ENCODE measurements at places on chromosomes 2 and 18.
A peak's percentile ranks its signal among the peaks of the same experiment; 100 is the strongest.

DNA sequence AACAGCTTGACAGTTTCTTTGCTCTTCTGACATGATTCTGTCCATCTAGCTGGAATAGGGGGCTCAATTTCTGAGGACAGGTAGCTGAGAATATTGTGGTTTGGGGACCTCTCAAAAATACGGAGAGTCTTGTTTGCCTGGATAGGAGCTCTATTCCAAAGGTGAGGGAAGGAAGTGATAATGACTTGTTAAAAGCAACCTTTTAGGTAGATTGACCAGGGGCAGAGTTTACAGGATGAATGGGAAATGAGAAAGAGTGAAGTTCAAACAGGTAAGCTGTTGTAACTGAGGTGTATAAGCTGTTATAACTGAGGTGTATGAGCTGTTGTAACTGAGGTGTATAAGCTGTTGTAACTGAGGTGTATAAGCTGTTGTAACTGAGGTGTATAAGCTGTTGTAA is 25.1 kb downstream of the PARD3B start:
- DNase-seq = no peak

GRCh38 chr2:5691985-5692529 is at the start of gene SOX11:
Gene SOX11, plus strand, starts transcription at chr2:5692384. Its CDS starts 338 bp downstream, at chr2:5692722.
- no peak for DNase-seq

DNA sequence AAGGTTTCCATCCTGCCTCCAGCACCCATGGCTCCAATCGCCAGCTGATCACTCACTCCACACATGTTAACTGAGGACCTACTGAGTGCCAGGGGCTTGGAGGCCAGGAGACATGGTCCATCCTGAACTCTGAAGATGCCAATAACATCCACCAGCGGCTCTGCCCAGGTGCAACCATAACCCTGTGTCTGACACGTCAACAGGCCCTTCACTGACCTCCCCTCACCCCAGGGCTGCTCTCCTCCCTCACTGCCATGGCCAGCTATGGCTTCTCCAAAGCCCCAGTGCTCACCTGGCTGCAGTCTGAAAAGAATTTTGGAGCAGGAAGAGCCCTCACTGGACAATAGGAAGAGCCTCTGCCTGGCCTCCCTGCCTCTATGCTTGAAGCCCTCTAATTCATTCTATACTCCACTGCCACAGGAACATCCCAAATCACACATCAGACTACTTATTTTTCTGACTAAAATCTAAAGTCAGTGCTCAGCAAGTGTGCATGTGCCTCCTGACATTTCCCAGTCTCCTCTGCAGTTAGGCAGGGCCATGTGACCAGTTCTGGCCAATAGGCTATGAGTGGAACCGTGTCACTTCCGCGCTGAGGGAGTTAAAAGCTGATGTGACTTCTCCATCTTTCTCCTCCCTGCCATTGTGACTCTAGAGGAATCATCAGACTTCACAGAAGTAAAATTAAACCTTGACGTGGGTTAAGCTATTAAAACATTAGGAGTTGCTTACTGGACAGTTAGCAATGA is 37.2 kb downstream of the ZBTB7C start:
- DNase-seq = no peak

GRCh38 chr18:39624961-39625360 is 2059.4 kb upstream of the CELF4 start:
- no peak for DNase-seq

DNA sequence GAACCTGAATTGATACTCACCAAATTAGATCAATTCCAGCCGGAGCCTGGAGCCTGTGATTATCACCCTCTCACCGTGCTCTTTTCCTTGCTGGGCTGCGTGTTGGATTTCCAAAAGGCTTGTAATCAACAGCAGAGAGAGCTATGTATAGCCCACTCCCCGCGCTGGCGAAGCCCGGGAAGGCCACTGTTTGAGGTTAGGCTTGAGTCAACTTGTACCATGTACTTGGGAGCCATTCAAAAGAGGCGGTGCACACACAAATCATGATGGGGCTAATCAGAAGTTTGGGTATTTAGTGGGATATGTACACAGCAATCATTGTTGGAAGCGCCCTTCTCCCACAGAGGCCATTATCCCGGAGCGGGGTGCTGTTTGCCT is 151.6 kb downstream of the GLI2 start:
- peak; percentile 59 for DNase-seq

- DNase-seq = no peak
Observed at GRCh38 chr2:27072920-27073319, 1.5 kb upstream of the OST4 start.

GRCh38 chr2:179044500-179044899 is 5.4 kb downstream of the CCDC141 start:
- DNase-seq = no peak

DNA sequence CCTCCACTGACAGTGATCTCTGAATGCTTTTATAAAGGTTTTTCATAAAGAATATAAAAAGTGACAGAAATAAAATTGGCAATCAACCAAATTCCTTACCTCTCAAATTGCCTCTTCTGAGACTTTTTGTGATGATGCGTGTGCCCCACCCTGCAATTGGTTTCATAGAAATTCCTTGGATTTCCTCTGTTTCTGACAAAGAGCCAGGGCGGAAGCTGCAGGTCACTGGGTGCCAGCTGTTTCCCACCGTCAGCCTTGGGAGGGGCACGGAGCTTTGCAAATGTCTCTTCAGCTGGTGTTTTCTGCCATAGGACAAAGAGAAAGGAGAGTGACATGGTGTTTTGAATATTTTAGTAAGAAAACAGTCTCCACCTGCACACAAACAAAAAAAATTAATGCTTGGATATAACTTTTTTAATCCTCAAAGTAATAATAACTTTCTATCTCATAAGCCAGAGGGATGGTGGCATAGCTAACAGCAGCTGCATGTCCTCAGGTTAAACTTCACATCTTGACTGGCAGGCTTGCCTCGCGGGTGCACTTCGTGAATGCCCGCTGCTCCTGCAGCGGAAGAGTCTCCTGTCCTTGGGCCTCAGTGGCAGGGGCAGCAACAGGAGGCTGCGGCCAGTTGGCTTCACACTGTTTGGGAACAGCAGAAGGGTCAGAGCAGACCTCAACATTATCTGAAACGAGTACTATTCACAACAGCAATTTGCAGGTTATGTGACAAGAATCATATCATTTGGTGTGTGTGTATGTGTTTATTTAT is 24.7 kb downstream of the AGAP1 start:
- no peak for DNase-seq

DNA sequence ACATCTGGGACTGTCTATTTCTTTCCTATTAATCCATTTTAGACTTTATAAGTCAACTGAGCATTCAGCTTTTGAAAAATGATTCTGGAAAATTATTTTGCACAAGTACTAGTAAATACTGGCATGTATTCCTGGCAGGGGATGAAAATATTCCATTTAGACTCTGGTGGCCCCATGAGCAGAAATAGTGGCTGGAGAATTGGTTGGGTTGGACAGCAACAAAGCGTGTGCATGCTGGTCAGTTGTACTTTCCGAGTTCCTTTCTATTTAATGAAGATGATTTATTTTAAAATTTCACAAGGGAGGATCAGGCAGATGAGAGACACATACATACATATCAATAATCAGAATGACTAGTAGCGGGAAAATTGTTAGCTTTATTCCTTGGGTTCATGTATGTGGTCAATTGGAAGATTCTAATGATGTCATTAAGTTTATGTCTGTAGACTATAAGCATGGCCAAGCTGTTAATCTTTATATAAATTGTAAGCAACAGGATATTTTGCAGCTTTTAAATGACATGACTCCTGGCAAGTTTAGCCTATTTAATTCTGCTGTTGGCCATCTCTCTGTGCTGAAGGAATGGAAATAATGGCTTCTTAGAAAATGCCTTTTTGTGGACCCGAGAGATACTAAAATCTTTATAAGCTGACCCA is 541.6 kb downstream of the SLC4A3 start:
- DNase-seq = no peak

- no peak for DNase-seq
Observed at GRCh38 chr2:46722142-46722541, 193.5 kb downstream of the MCFD2 start.

GRCh38 chr2:96254571-96254970 is 11.2 kb downstream of the TMEM127 start:
- DNase-seq = no peak

DNA sequence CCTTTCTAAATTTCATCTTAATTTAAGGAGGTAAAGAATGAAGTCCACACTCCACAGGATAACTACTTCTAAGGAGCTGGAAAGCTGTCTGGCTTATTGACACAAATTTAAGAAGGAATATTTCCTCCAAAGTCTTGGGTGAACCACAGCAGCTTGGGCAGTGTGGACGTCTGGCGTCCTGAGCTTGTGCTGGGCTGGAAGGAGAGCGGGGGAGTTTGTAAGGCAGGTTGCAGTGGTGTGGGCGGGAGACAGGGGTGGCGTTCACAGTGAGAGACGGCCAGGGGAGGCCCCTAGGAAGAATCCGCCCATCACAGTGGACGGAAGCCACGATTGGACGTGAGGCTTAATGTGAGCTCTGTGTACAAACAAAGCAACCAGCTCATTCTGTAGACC is 25.7 kb downstream of the ADI1 start:
- DNase-seq = peak; percentile 70

GRCh38 chr2:233053928-233054784 is 6.0 kb upstream of the INPP5D start:
- peak; percentile 65 for DNase-seq

- DNase-seq = no peak
Observed at GRCh38 chr2:35946478-35946877, 409.1 kb upstream of the CRIM1 start.

DNA sequence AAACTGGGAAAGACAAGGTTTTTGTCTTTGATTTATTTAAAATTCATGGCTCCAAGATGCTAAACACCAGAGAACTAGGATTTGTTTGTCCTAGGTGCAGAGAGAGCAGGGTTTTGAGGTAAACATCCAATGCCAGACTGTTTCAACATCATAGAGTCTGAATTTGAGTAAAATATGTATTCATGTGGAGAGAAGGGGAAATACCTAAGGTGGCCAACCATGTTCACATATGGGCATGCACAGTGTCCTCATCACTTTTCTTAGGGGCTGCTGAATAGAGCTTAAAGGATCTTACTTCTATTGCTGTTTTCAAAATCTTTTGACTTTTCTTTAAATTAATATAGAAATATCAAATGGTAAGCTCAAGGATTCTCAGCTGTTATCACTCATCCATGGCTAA is 287.0 kb upstream of the CCDC68 start:
- no peak for DNase-seq

- DNase-seq = no peak
Observed at GRCh38 chr2:81304154-81304830, 999.7 kb upstream of the LRRTM1 start.

DNA sequence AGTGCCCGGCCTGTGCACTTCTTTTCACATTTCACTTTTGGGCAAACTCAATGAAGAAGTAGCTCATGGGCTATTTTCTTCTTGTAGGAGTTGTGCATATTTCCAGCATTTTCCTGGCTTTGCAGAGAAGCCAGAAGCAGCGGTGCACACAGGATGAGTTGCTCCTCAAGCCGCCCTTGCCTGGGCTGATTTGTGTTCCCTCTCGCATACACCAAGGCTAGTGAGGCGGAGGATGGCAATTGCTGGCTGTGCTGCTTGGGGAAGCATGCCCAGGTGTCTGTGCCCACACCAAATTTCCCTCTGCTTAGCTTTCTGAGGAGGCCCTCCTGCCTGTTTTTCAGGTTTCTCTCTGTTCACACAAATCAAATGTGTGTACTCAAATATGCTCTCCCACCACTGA is 85.4 kb upstream of the TMEM200C start:
- no peak for DNase-seq

- peak; percentile 56 for DNase-seq
Observed at GRCh38 chr2:239917957-239918481, 107.1 kb downstream of the NDUFA10 start.

GRCh38 chr2:68432696-68433658 is 34.1 kb downstream of the FBXO48 start:
- no peak for DNase-seq

DNA sequence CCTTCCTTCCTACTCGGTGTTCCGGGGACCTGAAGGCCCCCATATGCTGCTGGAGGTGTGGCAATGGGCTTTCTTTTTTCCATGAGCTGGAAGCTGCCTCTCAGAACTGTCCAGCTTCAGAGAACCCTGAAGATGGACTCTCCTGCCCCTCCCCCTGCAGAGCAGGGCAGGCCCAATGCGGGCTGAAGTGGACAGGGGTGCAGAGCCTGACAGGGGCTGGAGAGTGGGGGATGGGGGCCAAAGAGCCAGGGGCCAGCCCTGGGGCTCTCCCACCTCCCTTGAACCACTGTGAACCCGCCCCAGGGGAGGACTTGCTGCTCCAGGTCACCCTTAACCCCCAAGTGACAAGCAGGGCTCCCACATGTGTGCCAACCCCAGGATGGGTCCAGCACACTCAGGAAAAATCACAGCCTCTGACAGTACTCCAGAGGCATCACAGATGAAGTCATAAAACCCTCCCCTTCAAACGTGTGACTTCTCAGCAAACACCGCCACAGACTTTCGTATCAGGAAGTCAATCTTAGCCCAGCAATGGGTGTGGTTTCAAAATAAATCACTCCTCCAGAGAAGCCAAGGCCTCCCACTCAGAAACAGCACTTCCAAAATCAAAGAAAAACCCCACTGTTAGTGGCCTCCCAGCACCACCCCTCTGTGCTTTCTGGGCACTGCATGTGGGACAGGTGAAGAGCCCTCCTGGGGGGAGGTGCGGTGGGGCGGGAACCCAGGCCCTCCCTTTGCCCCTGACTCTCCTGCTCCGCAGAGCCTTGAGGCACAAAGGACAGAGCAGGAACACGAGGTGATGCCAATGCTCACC is 135.8 kb downstream of the HDAC4 start:
- peak; percentile 75 for DNase-seq

DNA sequence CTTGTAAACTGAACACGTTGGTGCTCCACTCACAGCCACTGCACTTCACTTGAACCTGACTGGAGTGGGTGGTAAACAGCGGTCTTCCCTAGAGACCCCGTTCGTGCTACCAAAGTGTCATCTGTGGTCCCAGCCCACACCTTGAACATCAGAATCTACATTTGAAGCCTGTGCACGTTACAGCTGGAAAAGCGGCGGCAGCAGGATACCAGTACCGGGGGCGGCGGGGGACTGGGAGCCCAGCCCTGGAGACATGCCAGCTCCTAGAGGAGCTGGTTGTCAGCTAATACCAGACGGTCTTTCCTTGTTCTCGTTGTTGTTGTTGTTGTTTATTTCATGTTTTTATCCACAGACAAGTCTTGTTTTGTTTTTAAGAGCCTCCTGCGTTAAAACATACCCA is 156.7 kb downstream of the WDSUB1 start:
- no peak for DNase-seq

DNA sequence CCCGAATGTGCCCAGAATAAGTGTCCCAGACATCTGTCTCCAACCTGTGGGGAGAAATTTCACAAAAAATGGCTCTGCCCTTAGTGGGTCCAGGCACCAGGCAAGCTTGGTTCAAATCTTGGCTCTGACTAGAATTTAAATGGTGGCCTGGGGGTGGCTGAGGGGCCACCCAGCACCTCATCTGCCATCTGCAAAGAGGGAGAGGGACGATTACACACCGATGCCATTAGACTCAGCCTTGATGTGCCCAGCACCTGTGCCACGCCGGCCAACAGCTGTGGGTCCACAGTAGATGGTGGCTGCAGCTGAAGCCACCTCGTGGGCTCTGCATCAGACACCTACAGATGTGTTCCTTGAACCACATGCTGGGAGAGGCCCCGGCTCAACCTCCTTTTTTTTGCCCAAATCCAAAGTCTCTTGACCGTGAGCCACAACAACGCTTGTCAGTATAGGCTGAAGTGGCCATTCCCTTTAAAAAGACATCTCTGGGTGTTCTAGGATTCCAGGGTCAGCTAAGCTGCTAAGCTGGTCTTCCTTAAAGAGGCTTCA is 222.0 kb upstream of the RAB6C start:
- DNase-seq = no peak

- DNase-seq = no peak
Observed at GRCh38 chr18:6781796-6782195, 52.3 kb downstream of the ARHGAP28 start.

GRCh38 chr2:54377901-54378493 is 78.1 kb upstream of the SPTBN1 start:
- DNase-seq = no peak

Measured in aorta (tissue), 5 donors.